C1 segment of cervical spinal cord (tissue), 14 donors: ENCODE measurements at places on chromosomes 1 and 21.

- no peak for DNase-seq
Observed at GRCh38 chr1:159881622-159882526, 18.1 kb downstream of the CFAP45 start.

- DNase-seq: no peak
Observed at GRCh38 chr1:10941891-10942541, 70.4 kb upstream of the TARDBP start.

DNA sequence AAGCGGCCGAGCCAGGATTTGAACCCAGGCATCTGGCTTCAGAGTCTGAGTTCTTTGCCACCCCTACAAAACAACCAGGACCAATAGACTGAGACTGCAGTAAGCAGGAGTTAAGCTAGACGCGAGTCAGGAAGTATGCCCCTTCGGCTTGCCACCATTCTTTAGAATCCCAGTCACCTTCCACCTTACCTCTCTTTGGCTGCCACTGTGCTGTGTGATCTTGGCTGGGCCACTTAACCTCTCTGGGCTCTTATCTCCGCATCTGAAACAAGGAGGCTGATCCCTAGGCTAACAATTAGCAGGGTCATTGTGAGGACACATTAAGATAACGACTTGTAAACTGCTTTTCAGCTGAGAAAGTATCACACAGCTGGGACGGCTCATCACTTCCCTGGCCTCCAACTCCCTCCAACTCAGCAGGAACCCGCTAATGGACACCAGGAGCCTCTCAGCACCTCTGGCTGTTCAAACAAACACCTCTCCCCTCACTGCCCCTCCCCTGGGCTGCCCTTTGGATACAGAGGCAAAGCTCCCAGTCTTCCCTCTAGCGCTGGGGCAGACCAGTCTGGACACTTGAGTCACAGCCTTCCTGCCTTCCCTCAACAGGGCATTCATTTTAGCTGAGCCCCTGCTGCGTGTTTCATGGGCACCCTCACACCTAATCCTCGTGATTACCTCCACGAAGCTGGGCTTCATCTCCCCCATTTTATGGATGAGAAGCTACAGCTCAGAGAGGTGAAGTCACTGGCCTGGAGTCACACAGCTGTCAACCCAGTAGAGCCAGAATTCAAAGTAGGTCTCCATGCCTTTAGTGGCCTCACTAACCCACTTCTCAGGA is 83.2 kb downstream of the CAMK2N1 start:
- no peak for DNase-seq

DNA sequence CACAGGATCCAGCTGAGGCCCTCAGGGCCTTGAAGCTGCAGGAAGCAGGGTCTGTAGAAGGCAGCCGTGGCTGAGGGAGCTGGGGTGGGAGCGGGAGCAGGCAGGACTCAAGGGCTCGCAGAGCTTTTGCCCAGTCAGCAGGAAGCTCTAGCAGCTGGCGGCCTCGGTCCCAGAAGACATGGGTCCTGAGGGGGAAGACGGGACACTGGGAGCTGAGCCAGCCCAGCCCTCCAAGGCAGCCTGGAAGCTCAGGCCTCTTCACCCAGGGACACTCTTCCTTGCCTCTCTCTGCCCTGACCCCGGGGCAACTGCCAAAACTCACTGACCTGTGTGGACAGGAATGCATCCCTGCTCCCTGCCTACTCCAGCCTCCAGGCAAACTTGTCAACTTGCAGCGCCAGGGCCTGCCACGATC is 8.9 kb downstream of the ADGRB2 start:
- DNase-seq: no peak

GRCh38 chr1:179016706-179017382 is 8.8 kb upstream of the FAM20B start:
- DNase-seq: peak; percentile 73

- no peak for DNase-seq
Observed at GRCh38 chr1:171122893-171123292, 32.2 kb downstream of the FMO3 start.

GRCh38 chr21:41953831-41954653 is at the start of gene C2CD2:
Gene C2CD2 (minus strand): TSS chr21:41954018. CDS start chr21:41953648, 370 bp downstream.
- DNase-seq: no peak

GRCh38 chr1:51524817-51525216 is 5.8 kb upstream of the EPS15 start:
- DNase-seq: no peak

- no peak for DNase-seq
Observed at GRCh38 chr1:6937048-6937447, 151.8 kb downstream of the CAMTA1 start.

DNA sequence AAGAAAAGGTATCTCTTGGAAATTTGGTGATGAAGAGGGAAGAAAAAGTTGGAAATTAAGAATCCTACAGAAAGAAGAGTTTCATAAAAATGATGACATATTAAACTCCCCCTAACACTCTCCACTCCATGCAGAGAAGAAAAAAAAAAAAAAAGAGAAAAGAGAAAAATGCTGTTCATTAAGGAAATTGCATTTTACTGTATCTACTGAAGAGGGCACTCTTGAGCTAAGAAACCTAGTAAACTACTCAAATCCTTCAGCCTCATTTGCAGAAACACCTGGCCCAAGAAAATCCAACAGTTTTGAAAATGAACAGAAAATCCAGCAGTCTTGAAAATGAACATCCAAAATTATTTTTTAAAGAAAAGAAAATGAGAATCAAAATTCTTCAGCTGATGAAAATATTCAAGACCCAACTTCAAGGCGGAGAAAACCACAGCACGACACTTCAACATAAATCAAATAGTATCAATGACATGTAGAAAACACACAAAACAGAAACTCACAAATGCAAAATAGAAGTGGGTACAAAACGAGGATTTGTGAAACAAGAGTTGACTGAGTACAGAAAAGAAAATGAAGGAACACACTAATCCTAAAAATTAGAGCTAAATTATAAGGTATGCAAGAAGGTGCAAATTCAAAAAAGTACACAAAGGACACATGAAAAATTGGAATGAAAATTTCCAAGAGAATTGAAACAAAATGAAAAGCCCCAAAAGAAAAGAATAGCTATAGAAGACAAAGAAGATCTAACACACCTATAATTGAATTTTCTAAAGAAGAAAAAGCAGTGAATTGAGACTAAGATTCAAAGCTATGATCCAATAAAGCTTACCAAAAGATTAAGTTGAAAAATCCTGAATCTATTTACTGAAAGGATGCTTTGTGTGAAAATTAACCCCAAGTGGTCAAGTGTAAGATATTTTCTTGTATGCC is 73.2 kb upstream of the DNAJC6 start:
- DNase-seq: no peak

- no peak for DNase-seq
Observed at GRCh38 chr1:19057784-19058475, 101.5 kb upstream of the IFFO2 start.

- no peak for DNase-seq
Observed at GRCh38 chr1:16644193-16644481, 22.6 kb downstream of the RNU1-3 start.

DNA sequence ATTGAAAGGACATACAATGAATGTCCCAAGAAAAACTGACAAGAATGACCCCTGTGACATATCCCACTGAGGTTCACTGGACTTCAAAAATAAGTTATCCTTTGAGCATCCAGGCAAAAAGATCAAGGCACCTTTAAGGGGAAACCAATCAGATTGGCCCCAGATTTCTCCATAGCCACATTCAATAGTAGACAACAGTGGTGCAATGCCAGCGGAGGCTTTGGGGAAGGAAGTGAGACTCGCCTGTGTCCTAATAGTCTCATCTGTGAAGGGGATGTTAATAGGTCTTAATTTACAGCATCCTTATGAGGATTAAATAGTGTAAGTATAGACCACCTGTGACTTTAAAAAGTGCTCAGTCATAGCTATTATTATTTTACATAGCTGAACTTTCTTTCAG is 21.5 kb downstream of the RPL5 start:
- DNase-seq: no peak

DNA sequence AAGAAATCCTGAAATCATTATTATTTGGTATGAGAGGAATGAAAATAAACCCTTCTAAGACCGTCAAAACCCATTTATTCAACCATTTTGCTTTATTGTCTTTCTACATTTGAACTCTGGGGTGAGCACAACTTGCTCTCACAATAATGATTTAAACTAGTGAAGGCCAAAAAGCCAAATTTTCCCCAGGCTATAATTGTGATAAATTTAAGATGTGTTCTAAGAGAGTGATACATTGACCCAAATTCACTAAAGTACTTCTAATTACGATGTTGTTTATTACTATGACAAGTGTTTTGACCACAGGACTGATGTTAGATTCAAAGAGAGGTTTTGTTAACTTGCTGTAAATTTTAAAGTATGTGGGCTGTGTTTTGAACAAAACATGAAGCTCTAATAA is 670.9 kb upstream of the NR5A2 start:
- DNase-seq: no peak

GRCh38 chr1:61520401-61520800 is 204.5 kb downstream of the TM2D1 start:
- no peak for DNase-seq

DNA sequence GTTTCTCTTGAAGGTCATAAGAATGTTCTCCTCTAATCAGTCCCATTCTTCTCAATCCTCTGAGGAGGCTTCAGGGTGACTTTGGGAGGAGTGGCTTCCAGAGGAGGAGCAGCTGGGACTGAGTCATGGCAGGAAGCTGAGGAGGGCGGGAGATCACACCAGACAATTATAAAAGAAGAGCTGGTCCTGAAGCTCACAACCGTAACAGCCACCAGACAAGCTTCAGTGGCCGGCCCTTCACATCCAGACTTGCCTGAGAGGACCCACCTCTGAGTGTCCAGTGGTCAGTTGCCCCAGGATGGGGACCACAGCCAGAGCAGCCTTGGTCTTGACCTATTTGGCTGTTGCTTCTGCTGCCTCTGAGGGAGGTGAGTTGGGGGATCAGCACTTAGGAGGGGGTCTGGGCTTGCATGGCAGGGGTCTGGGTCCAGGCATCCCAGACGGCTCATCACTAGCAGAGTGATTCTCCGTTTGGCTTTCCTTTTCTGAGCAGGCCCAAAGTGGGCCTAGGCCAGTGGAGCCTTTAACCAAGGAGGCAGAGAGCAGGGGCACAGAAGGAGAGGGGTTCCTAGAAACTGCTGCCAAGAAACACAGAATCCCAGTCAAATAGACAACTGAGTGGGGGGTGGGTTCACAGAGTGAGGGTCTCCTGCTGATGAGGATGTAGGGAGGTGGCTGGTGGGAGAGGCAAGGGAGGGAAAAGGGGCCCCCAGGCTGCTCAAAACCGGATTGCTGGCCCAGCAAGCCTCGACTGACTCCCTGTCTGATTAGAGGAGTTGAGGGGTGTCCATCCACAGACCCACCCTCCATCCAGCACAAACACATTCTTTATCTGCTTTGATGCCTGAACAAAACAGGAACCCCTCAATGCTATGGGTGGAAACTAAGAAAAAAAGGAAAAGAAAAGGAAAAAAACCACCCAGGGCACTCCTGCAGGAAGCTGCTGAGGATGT is at the start of gene ECM1:
ECM1 (plus strand) TSS at position 198 of the 953 bp plus-strand sequence; CDS start at position 299, 101 bp downstream.
- DNase-seq: no peak

GRCh38 chr1:226327761-226328162 is 18.8 kb upstream of the LIN9 start:
- DNase-seq: no peak

GRCh38 chr1:203405703-203406438 is 54.9 kb upstream of the FMOD start:
- no peak for DNase-seq

- no peak for DNase-seq
Observed at GRCh38 chr1:37479255-37480124, 5.1 kb downstream of the ZC3H12A start.

DNA sequence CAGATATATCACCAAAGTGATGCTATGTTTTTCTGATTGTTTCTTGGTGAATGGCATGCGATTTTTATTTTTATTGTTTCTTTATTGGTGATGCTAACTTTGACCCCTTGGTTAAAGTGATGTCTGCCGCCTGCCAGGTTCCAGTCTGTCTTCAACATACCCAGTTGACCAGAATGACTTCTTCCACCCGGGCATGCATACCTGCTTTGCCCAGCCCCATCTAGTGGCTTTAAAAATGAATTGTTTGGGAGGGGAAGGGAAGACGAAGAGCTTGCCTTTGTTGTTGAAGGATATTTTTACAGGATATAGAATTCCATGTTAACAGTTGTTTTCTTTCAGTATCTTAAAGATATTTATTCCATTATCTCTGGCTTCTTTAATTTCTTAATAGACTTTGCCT is 65.1 kb downstream of the ATG4C start:
- no peak for DNase-seq

GRCh38 chr1:35047188-35047858 is 15.6 kb upstream of the ZMYM6 start:
- DNase-seq: no peak

- DNase-seq: no peak
Observed at GRCh38 chr1:36177589-36178431, 21.9 kb downstream of the MAP7D1 start.

DNA sequence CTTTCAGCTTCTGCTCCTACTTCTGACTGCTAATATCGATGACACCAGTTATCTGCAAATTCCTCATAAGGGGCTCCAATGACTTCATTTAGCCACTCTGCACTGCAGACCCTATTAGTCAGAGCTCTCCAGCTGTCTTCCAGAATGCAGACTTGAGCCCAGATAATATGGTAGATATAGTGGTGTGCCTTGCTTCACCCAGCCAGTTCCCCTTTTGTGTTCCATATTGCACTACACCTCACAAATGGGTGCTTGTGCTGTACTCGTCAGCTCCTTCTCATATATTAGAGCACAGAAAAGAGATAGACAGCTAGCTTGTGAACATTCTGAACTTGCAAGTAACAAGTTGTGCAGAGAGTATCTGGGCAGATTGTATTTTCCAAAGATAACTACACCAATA is 23.7 kb upstream of the COG2 start:
- no peak for DNase-seq

DNA sequence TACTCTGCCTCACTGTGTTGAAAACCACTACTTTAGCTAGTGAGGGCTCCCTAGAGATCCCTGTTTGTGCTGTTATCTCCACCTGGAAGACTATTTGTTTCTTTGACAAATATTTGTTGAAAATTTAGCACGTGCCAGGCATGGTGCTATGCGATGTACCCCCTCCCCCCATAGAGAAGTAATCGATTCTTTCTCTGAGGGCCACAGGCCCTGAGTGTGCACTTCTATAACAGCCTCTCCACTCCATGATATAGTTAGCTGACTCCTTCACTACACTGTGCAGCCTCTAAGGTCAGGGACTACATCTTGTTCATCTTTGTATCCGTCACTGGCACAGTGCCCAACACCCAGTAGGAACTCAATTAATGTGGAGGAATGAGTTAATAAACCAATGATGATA is 17.3 kb upstream of the RBM15 start:
- DNase-seq: no peak

DNA sequence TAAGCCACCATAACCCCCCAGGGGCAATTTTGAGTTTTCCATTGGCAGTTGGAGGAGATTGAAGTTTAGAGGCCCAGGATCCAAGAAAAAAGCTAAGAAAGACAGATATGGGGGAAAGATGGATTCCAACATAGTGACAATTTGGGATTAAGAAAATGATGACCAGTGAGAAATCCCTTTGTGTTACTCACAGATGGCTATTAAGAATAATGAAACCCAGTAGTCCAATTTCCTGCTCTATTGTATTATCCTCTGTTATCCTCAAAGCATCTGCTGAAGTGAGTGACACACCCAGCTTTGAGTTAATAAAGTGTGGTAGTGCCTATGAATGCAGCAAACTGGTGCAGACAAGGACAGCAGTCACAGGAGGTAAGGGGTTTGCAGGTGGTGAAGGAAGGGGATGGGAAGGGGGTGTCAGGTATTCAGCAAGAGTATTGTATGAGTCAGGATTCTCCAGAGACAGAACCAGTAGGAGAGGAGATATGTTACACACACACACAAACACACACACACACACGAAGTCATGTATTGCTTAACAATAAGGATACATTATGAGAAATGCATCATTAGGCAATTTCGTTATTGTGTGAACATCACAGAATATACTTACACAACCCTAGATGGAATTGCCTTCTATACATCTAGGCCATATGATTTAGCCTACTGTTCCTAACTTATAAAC is 112.4 kb upstream of the VANGL1 start:
- no peak for DNase-seq
